ENCODE measurements at places on chromosomes 3 and 15.
A peak's percentile ranks its signal among the peaks of the same experiment; 100 is the strongest.

DNA sequence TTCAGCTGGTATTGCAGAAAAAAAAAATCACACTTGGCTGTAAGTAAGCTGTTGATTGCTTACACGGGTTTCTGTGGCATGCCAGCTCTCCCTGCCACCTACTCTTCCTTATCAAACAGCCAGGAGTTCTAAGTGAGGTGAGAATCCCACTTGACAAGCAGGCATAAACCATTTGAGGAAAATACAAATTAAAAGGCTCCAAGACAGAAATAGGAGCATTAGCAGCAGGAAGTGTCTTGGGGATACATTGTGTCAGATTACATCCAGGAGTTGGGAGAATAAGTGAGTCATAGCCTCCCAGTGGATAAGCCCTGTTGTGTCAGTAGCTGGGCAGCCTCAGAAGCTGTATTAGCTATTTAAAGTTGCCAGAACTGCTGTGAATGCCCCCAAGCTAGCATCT is 256.0 kb downstream of the CNTN4 start:
- peak; percentile 76 for DNase-seq

- DNase-seq: no peak
These were observed 58.9 kb downstream of the GASK1A start for GRCh38 chr3:43038010-43038409.

- DNase-seq: no peak
These were observed 26.1 kb downstream of the CEP152 start for GRCh38 chr15:48784756-48785155.

DNA sequence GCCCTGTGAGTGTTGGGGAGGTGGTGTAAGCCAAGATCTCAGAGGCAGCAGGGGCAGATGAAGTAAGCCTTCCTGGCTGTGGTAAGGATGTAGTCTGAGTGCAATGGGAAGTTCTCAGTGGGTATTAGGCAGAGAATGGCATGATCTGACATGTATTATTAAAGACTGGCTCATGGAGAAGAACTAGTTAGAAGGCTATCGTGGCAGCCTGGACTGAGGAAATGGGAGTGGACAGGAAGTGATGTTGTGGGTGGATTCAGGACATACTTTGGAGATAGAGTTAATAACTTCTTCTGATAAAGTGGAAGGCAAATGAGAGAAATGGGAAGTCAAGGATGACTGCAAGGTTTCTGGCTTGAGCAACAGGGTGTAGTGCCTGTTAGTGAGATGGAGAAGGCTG is 250.9 kb upstream of the CFAP20DC start:
- DNase-seq: no peak

GRCh38 chr3:167507954-167508353 is 34.1 kb upstream of the SERPINI2 start:
- DNase-seq: no peak

- DNase-seq: peak; percentile 50
These were observed 17.0 kb downstream of the RPLP1 start for GRCh38 chr15:69469467-69470201.

DNA sequence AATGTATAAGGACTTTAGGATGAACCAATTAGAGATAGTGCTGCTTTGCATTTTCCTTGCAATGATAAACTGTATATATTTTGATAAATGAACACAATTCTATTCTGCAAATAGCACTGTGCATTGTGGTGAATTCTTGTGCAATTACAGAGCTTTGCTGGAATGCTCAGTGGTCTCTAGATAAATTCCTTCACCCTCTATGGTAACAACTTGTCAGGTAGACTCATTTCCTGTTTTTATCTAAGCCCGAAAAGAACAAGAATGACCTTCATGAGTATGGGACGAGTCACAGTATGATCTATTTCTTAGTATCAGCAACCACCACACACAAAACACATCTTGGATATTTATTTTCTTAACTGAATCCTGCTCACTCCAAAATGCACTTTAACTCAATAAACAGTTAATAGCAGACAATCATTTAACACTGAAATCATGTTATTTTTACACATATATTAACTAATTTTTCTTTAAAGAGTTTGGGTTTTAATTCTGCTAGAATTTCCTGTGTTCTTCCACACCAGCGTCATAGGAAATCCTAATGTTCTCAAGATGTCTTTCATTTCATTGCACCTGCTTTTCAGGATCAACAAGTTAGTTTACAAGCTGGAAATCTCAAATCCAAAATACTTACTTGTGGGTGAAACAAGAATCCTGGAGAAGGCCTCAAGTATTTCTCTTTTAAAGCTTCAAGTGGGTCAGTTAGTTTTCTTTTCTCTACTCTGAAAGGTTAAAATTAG is 551.2 kb downstream of the MECOM start:
- peak; percentile 94 for DNase-seq

- DNase-seq: peak; percentile 34
These were observed 72.7 kb downstream of the GSK3B start for GRCh38 chr3:120021523-120021922.

DNA sequence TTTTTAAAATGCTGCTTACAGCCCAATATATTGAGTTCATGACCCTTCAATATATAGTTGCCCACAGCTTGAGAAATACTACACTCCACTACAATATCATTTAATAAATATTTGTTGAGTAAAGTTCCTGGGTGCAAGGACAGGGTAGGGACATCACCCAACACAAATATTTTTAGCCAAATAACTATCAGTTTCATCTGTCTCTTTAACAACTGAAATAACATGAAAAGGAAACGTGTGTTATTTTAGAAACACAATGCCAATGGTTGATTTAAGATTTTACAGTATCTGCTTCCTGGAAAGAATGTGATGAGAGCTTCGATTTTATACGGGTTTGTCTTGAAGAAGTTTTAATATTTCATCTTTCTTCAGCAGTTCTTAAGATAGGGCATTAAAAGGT is 67.7 kb upstream of the CDV3 start:
- DNase-seq: no peak

GRCh38 chr3:53641397-53641796 is 147.0 kb downstream of the CACNA1D start:
- DNase-seq: no peak

DNA sequence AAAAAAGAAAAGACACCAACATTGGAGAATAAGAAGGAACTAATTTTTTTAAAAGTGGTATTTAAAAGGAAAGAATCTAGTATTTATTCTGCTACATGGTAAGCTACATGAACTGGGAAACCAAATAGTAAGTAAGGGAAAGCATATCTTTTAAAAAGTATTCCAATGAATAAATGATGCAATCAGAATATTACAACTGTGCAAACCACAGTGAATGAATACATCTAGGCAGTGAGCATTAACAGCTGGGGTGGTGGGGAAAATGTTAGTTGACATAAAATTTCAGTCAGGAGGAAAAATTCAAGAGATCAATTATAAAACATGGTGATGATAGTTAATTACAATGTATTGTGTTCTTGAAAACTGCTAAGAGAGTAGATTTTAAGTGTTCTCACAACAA is 16.9 kb downstream of the ICE2 start:
- peak; percentile 26 for DNase-seq

DNA sequence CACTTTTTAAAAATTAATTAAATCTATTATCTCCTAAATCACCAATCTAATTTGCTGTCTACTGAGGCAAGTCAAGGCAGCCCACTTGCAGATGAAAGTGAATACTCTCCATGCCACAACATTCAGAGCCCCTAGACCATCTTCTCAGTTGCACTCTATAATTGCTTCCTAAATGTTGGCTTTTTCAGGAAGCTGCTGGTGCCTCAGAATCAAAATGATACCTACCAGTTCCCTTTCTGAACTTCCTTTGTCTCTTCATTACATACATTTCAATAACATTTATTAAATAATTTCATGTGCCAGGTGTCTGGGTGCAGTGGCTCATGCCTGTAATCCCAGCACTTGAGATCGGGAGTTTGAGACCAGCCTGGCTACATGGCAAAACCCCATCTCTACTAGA is 124.1 kb downstream of the SERPINI1 start:
- no peak for DNase-seq

- DNase-seq: no peak
These were observed 86.8 kb downstream of the NAALADL2 start for GRCh38 chr3:174945951-174946350.

DNA sequence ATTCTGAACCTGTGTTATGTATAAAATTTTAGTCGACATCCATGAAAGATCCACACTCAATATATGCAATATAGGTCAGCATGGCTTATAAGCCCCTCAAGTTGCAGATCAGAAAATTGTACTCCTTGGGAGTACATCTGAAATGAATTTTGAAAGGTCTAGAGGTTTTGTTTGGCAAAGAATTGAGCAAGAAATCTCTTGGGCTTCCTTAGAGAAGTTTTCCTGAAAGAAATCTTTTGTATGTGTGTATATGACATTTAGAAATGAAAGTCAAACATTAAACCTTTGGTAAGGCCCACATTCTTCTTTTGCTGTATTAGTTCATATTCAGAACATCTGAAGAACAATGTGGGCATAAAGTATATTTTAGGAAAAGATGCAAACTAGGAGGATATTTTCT is 1006.6 kb downstream of the NAALADL2 start:
- no peak for DNase-seq

- peak; percentile 82 for DNase-seq
These were observed 10.1 kb upstream of the CAPN3 start for GRCh38 chr15:42349186-42349585.

DNA sequence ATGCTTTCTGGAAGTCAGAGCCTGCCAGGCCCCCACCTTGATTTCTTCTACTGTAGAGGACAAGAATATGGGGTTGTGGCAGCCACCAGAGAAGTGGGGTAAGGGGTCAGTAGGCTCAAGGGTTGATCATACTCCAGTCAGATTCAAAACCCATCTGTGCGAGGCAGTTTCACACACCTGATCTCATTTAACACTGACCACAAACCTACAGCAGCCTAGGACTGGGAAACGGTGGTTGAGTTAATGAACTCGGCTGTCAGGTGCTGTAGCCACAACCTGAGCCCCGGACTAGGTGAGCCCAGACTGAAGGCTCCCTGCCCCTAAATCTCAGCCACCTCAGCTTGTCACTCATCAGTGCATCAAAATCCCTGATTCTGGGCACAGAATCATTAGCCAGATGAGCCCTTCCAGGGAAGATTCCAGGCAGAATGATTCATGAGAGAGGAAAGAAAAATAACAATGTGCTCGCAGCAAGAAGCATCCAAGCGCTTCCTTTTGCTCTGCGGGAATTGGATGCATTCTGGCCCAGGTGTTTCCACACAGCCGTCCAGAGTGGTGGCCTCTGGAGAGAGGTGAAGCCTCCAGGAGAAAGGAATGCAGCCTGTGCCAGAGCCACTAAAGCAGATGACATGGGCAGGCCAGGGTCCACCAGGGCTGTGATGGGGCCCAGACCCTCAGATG is 102.1 kb downstream of the SRGAP3 start:
- peak; percentile 17 for DNase-seq

DNA sequence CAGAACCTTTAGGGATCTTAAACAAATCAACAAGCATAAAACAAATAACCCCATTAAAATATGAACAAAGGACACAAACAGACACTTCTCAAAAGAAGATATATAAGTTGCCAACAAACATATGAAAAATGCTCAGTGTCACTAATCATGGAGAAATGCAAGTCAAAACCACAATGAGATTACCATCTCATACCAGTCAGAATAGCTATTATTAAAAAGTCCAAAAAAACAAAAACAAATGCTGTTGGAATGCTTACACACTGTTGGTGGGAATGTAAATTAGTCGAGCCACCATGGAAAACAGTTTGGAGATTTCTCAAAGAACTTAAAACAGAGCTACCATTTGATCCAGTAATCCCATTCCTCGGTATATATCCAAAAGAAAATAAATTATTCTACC is 423.6 kb downstream of the OTOL1 start:
- peak; percentile 11 for DNase-seq

DNA sequence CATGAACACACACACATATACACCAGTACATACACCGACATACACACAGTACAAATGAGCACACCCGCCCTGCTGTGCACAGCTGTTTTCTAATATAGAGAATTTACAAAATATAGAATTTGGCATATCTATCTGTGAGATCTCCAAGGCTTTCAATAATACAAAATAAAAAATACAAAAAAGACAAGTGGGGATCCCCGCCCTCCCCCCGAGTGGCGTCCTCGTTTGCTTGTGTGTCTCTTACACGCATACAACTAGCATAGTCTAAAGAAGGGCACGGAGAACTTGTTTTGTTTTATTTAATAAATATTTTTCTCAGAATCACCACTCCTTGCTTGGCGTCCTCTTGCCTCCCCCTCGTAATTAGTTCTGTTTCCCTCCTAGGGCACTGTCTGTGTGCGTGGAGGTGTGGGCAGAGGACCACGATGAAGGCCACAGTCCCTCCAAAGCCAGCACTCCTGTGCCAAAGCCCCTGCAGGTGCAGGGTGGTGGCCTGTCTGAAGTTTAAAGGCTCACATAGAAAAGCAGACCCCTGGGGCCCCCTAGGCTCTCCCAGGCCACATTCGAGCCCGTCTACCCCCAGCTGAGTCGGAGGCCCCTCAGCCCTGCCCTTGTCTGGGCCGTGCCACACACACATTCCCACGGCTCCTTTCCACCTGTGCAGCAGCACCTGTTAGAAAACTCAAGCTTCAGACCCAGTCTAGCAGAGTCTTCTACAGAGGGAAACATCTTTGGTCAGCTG is 82.1 kb downstream of the SEC22A start:
- no peak for DNase-seq

DNA sequence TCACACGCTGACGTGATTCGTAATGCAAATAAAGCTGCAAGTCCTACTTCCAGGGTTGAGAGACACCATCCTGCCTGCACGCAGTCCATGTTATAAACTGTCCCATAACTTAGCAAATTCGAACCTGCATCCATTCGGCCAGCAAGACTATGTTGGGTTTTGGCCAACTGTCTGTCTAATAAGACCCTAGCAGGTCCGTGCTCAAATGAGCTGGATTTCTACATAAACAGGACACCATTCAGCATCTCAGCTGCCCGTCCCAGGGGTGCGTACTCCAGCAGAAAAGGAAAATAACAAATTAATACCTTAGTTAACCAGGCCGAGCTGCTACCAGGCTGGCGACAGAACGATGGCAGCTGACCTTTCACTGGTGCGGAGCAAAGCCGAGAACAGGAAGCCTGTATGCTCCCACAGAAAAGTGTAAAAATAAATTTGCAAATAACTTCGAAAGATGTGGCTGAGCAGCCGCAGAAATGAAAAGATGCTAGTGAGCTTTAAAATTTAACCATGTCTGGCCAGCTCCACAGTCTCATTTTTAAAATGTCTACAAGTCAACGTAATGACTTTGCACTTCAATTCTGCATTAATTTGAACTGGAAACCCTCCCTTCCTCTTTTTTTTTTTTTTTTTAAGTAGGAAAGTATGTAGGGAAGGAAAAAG is 97.1 kb upstream of the SNRPA1 start:
- no peak for DNase-seq

DNA sequence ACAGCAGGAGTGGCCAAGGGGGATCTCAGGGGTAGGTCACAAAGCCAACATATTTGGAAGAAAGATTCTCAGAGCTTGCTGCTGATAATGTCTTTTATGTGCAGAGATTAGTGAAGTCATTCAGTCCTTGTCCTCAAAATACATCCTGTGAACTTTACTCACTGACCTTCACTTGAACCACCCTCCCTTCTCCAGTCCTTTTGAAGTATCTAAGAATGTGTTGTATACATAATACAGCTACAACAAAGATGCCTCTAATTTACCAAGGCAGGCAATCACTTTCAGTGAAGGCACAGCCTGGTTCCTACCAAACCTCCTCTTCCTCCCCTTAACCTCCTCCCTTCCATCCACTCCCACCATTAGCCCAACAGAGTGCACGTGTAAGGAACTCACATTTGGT is 38.3 kb downstream of the ETV5 start:
- no peak for DNase-seq

- DNase-seq: peak; percentile 60
These were observed 199.5 kb upstream of the LMCD1 start for GRCh38 chr3:8301977-8302735.

All from fibroblast of skin of right biceps (primary cell).